ENCODE measurements at places on chromosomes 2 and 18.

DNA sequence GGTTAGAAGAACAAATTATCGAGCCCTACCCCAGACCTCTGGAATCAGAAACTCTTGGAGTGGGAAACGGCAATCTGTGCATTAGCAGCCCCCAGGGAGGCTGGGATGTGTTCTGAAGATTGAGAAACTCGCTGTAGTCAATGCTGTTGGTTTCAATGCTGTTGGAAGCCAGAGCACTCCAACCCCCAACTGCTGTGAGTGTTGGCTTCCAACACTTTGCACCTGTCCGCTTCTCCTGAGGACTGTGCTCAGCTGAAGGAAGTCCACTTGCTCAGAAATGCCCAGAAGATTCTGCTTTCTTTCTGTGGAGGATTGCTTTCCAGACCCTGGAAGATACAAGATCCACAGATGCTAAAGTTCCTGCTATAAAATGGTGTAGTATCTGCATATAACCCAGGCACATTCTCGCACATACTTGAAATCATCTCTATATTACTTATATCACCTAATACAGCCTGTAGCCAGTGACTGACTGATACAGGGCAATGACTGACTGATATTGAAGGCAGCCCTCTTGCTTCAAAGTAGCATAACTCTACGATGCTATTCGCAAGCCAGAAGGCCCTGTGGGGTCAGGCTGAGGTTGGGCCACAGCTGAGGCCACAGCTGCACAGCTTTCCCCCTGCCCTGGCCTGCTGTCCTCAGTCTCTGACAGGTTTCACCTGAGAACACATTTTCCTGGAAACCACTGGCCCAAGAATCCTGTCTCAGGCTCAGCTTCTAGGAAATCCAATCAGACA is 757.7 kb upstream of the ID2 start:
- no peak for DNase-seq

DNA sequence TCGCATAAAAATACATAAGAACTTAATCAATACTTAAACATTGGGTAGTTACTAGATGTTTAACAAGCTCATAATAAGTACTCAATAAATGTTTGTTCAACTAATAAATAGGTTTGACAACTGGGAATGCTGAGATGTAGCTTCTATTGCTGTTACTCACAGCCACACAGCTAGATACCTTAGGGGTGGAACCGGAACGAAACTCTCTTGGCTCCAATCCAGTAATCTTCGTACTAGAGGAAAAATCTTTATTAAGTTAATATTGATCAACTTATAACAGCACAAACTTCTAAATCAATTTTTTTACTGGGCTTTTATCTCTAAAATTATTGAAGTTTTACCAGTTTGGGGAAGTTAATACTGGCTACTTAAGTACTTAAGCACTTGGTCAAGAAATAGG is 247.8 kb downstream of the PAX3 start:
- DNase-seq = no peak

GRCh38 chr2:12714391-12715221 is 2.1 kb upstream of the TRIB2 start:
- no peak for DNase-seq

- DNase-seq = no peak
These were observed 740.7 kb downstream of the DPP10 start for GRCh38 chr2:115183144-115183543.

- no peak for DNase-seq
These were observed 316.8 kb downstream of the AFF3 start for GRCh38 chr2:99825630-99826029.

GRCh38 chr2:41420219-41420618 is 627.6 kb upstream of the PKDCC start:
- no peak for DNase-seq

- DNase-seq = no peak
These were observed 58.9 kb downstream of the HAUS1 start for GRCh38 chr18:46163091-46163490.

DNA sequence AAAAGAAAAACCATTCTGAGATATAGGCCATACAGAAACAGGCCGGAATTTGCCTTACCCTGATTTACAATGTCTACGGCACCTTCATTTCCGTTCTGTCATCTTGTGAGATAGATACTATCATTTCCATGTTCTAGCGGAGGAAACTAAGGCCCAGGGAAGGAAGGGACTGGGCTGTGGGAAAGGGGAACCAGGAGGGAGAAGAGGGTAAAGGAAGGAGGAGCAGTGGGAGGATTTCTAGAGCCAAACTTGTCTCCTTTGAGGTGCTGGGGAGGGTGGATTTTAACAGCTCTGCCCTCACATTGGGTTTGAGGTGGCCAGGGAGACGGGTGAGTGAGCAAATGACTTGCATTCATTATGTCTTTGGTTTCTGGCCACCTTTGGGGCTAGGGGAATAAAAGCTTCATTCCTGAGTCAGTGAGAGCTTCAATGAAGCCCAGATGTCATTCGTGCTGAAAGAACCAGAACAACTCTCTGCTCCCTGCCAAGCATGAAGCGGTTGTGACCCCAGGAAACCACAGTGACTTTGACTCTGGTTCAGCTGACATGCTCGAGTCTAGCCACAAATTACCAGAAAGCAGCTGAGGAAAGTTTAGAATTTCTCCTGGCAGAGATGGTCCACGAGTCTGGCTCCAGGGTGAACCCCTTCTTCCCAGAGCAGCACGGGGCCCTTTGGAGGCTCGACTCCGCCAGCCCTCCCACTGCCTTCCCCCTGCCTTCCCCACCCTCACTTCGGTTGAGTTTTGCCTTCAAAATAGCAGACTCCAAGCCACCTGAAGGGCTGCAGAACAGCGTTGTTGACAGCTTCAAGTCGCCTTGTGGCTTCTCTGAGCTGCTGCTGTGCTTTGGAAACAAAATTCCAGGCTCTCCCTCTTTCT is 3.8 kb downstream of the ACTG2 start:
- no peak for DNase-seq

DNA sequence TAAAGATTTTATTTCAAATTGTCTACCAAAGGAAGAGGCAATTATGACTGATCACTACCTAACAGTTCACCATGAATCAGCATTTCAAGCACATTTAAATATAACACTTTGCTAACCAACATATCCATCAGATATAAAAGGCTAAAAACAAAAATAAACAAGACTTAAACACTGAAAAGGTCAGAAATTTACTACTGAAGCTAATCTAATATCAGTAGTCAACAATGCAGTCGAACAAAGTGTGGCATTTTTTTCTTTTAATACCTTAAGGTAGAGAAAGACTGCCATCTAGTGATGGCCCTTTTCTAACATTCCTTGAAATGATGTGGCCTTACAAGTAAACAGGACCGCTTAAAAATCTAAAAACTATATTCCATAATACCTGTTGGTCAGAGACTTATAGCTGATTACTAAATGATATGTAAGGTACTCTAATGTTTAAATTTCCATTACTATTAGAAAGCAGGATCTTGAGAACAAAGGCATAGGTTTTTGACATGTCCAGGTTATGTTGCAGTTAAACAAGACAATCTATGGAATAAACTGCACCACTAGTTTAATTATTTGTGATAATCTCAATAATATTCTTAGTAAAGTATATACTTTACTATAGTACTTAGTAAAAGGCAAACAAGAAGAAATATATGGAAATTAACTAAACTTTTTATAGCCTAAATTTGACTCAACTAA is 80.0 kb downstream of the EXOC6B start:
- no peak for DNase-seq

DNA sequence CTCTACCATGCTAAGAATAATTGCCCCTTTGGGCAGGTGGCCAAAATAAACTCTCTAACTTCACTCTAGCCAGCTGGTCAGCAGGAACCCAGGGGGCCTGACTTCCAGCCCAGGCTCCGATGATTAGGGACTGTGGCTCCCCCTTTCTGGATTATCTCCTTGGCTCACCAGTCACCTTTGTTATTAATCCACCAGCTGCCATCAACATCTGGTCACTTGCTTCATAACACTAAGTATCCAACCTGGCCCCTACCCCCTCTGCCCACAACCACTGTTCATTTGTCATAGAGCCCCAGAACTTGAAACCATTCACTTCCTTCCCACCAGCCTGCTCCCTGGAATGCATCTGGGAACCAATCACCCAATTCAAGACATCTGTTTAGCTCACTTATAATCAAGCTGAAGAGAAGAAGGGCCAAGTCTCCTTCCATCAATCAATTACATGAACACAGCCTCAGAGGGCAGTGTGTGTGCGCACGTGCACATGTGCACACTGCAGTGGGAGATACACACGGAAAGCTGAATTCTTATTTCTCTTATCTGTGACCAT is 215.1 kb downstream of the ALK start:
- no peak for DNase-seq

DNA sequence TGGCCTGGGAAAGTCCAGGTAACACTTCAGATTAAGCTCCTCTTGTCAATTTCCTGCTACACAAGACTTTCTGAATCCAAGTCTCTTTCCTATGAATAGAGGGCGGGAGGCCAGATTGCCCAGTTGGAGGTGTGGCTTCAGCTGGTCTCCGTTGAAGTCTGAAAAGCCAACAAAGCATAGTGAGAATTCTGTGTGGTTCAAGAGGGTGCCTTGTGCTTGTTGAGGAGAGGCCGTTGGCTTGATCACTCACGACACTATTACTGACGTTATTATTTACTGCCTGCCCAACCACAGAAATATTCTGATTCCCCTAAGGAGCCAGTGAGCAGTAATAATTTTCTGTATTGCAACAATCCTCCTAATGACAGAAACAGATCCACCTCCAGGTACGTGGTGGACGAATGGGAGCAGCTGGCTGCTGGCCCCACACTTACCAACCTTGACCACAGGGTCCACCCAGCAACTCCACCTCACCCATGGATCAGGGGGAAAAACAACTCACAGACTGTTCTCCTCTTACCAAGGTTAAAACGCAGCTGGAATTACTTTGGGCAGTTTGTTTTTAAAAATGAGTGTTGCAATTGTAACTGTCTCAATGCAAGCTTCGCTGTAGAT is 21.9 kb downstream of the NRP2 start:
- no peak for DNase-seq

GRCh38 chr2:24403168-24403831 is 43.0 kb upstream of the ITSN2 start:
- DNase-seq = no peak

DNA sequence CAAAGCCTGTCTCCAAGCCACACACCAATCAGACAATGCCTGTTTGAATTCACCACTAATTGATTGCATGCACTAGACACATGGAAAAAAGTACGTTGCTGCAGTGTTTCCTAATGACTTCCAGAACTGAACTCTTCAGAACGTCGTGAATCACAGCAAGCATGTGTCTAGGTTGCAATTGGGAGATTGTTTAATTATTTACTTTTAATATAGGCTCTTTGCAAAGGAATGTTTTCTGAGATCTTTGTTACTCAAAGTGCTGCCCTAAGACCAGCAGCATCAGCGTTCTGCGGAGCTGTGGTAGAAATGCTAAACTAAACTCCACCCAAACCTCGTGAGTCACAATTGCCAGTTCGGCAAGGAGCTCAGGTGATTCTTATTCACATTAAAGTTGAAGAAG is 52.7 kb upstream of the CCDC68 start:
- DNase-seq = no peak

DNA sequence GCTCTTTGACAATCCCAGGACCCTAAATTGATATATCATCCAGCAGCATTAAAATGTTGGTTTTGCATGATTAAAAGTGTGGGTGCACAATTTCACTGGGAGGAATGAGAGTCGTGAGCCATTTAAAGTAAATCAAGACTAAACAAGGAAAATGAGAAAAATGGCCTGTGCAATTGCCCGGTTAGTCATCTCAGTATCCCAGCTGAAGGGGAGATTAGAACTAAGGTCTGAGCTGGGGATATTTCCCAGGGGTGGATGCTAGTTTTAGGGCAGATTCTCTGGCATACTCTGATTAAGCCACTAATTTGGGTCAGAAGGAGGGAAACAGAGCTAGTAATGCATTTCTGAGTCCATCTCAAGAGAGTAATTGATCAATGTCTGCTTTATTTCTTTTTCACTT is 177.2 kb downstream of the EN1 start:
- DNase-seq = no peak

GRCh38 chr2:31354837-31355236 is 59.7 kb downstream of the XDH start:
- no peak for DNase-seq

GRCh38 chr2:152519581-152519952 is 184.6 kb downstream of the FMNL2 start:
- DNase-seq = no peak

GRCh38 chr2:136055929-136056688 is 61.8 kb downstream of the CXCR4 start:
- no peak for DNase-seq

Measured in stimulated activated CD4-positive, alpha-beta T cell treated with anti-CD3 and anti-CD28 coated beads, Interleukin-4, amount 100 ng/mL, for 1 hour (primary cell).